Stimulated activated CD4-positive, alpha-beta T cell treated with anti-CD3 and anti-CD28 coated beads, Interleukin-1b, Interleukin-23, amount 100 ng/mL, for 1 hour (primary cell): ENCODE measurements at places on chromosomes 12 and 14.

DNA sequence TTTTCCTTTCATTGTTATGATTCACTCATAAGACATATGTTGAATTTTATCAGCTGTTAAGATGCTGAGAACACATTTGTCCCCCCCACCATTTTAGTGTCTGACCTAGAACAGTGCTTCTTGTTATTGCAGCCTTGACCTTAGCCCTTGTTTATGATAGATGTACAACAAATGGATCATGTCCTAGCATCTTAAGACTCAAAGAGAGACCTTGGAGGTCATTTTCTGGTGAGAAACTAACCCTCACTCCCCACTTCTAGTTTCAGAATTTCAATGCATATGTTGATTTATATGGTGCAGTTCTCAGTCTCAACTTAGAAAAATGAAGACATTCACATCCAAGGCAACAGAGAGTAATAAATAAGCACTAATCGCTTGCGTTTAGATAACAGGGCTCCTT is 391.2 kb downstream of the AEBP2 start:
- no peak for DNase-seq

- DNase-seq, result no peak
Measured at GRCh38 chr14:75725481-75725880, 64.4 kb downstream of the TTLL5 start.

GRCh38 chr12:91210144-91210543 is 27.5 kb upstream of the DCN start:
- DNase-seq, result no peak

DNA sequence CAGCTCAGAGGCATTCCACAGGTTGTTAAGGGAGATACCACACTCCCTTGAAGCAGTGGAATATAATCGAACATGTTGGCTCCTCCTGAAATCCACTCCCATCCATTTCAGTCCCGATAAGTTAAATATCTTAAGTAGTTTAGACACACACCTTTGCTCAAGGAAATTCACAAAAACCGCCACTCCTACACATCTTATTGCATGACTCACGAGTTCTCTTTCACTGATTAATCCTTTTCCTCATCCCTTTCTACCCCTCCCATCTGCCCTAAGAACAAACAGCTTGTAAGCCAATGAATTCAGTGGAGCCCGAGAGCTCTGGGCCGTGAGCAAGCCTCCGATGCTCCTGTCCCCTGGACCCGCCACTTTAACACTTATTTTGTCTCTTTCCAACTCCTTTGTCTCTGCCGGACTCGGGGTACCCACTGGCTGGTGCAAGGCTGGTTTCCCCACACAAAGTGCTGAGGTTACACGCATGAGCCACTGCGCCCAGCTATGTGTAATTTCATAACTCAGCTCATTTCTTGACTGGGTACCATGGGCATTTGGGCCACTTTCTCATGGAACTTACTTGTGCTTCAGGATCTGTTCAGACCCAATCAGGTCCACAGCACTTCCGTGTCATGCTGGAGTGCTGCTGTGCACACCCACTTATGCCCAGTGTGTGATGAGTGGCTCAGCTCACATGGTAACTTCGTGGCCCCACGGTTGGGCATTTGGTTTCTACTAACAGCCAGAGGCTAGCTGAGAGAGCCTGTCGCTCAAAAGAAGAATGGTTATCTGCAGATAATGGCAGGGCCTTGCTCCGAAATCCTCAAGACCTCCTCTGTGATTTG is 171.8 kb upstream of the ALG10B start:
- DNase-seq, result no peak

DNA sequence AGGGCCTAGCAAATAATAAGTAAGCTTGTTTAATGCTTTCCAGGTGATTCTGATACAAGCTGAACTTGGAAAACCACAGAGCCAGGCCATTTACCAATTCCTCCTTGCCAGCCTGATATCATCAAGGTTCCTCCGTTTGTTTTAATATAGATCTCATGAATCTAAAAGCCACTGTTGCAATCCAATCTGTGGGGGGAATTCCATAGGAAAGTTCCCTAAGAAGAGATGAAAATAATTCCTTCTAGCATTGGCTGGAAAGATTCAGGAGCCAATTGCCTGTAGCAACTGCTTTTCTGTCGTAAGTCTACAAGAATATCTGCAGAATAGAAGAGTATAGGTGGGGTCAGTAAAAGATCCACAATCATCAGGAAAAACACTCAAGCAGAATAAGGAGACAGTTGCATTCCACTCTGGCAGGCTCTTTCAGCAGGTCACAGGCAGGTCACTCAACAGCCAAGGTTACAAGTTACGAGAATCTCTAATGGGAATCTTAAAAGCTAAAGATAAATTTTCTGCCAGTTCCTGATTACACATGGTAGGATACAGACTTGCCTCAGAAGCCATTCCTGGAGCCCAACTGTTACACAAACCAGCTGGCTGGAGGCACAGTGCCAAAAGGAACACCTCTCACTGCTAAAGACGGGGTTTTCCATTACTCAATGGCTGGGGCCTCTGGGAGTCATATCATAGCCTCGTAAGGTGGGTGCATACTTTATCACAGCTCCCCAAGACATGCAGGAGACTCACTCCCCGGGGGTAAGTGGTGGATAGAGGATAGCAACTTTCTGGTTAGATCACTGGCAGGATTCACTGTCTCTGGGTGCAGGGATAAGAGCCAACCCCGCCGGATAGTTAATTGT is 43.6 kb downstream of the FGD6 start:
- no peak for DNase-seq

GRCh38 chr12:55392032-55392795 is 8.1 kb upstream of the OR6C65 start:
- DNase-seq, result no peak

DNA sequence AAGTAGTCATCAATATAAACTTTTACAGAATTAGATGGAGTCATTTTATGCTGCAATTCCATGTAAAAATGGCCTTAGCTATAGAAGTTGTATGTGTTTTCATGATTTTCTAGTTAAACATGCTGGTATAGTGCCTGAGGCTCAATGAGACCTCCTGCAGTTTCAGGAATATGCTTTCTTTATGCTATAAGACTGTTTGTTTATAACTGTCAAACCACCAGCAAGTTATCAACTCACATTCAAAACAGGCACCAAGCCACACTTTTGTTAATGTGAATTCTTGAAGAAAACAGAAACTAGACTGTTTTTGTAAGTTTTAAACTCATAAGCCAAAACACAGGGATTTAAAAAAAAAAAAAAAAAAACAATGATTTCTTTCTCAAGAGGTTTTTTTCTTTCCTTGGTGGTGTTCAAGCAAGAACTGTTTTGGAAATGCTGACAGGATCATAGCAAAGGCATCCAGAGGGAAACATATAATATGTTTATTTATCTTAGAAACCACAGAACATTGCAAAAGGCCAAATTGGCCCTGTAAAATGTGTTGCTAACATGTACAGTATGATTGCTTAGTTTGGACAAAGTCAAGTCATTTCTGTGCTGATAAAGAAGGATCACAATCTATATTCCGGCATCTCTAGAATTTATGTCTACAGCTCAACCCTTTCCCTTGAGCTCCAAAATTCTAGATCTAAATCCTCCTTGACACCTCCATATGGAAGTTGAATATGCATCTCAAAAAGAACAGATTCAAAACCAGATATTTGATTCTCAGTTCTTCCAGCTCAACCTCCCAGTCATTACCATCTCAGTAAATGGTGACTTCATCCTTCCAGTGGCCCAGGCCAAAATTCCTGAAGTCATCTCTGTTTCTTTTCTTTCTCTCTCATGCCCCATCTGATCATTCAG is 29.0 kb upstream of the LUM start:
- no peak for DNase-seq

DNA sequence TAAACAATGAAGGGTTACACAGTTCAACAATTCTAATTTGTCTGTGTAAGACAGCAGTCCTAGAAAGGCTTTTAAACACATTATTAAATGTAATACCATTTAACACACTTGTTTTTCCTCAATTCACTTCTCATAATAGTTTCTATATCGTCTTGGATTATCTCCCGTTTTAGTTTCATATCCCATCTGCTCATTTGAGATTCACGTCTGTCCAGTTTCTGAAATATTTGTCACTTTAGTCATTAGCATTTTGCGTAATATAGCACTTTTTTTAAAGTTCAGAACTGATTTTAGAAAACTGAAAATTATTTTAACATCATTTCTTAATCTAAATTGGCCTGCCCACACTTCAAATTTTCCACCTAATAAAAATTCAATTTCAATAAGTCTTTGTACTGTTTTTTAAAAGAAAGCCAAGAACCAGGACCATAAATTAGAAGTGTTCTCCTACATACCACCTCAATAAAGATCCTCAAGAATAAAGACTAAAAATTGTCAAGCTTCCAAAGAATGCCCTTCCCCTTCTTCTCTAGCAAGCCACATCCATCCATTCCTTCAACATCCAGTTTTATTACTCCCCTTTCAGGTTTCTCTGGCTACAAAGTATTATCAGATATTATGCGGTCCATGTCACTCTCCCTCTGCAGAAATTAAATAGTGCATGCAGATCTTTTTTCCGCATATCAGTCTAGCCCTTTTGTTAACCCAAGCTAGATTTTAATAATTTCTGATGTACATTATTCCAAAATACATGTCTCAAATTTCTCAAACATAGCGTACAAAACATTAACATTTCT is 11.9 kb downstream of the MED13L start:
- DNase-seq, result no peak

GRCh38 chr12:77406219-77406905 is 341.0 kb upstream of the E2F7 start:
- DNase-seq, result no peak

GRCh38 chr12:128069359-128069997 is 197.5 kb upstream of the TMEM132C start:
- DNase-seq, result no peak

DNA sequence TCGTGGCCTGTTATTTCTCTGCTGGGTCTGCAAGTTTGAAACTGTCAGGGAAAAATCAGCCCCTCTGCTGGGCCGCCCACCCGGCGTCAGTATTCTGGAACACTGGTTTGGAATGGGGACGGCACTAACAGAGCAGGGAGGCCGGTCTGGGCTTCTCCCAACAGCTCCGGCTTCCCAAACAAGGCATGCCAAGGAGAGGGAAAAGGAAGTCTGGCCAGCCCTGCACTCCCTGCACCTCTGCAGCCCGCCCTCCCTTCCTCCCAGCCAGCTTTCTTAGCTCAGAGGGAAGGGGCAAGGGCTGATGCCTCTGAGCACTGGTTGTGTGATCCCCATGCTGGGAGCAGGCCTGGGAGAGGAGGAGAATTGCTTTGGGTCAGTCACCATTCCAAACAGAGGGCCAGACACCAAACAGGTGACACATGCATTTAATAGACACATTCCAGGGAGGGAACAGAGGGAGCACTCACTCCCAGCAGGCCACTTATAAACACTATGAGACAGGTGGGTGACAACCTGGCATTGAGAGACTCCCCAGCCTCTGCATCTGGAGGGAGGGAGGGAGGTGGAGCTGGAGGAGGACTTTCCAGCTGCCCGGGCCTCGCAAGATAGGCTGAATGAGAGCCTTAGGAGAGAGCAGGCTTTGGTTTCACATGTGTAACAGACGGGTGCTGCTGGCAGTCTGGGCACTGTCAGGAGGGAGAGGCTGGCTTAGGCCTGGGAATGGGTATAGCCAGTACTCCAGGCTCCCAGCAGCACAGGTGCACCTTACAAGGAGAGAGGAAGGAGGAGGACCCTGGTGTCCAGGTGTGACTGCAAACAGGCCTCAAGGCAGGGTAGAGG is 10.3 kb downstream of the KRT75 start:
- no peak for DNase-seq

- DNase-seq, result no peak
Measured at GRCh38 chr12:55814257-55814656, 3.3 kb downstream of the SARNP start.
